Skin of body (tissue), 3 donors: ENCODE measurements at places on chromosomes 3 and 15. TPM values are rescaled to one million over a fixed set of nuclear protein-coding genes. Genes with fewer than 3 reads are reported as not detected.

COL6A5 gene
- 0.30 TPM for total RNA-seq

GRCh38 chr3:170040418-170040817 is 2.6 kb downstream of the GPR160 start:
- no peak for DNase-seq

GRCh38 chr3:133941415-133941821 is 45.7 kb upstream of the RAB6B start:
- no peak for DNase-seq

LDHAL6B gene
- not detected for total RNA-seq

GRCh38 chr15:71730277-71731144 is 79.8 kb upstream of the NR2E3 start:
- peak; percentile 35 for DNase-seq

GRCh38 chr15:32872621-32873283 is 154.9 kb downstream of the GREM1 start:
- DNase-seq = no peak

PDIA5 gene
- 17.9 TPM for total RNA-seq

- no peak for DNase-seq
Observed at GRCh38 chr3:16146015-16146730, 28.3 kb upstream of the GALNT15 start.

GRCh38 chr3:194330579-194330978 is 20.5 kb downstream of the CPN2 start:
- no peak for DNase-seq

SEMA6D gene
- total RNA-seq = 13.9 TPM

GRCh38 chr15:90711842-90712241 is 5.3 kb upstream of the BLM start:
- no peak for DNase-seq

DNA sequence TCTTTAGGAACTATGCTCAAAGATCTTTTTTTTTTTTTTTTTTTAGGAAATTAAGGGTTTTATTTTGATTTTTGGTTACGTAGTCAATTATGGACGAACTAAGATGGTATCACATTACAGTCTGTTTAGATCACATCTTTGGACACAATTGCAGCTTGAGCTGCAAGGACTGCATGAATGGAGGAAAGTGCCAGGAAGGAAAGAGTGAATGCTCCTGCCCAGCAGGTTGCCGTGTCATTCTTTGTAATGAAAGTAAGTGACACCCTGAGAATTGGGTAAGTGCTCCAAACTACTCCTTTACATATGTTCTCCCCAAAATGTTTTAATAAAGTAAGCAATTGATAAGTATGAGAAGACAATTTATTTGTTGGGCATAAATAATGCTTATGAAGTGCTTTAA is 716.5 kb upstream of the GOLIM4 start:
- no peak for DNase-seq

DNA sequence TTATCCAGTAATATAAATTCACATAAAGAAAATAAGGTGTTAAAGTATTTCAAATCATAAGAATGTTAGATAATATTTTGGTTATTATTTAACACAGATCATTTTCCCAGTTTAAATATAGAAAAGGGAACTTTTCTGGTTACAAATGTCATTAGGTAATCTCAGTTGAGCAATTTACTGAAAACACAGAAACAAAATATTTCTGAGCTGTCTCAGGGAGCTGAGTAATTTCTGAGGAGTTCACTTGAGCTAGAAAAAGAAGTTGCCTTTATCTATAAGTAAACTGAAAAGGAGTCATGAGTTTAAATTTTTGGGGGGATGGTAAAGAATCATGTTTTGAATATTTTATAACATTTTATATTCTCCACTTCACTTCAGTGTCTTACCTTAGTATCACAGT is 855.4 kb upstream of the ARPP21 start:
- no peak for DNase-seq

- no peak for DNase-seq
Observed at GRCh38 chr3:173583496-173583895, 186.0 kb downstream of the NLGN1 start.

- no peak for DNase-seq
Observed at GRCh38 chr15:69093127-69093526, 67.3 kb upstream of the GLCE start.

- no peak for DNase-seq
Observed at GRCh38 chr3:171286580-171287249, 173.5 kb downstream of the TNIK start.

TGM4 gene
- not detected for total RNA-seq

RTP3 gene
- not detected for total RNA-seq

- no peak for DNase-seq
Observed at GRCh38 chr3:172659246-172660002, 51.4 kb downstream of the NCEH1 start.

- DNase-seq = no peak
Observed at GRCh38 chr15:72141171-72142084, 23.2 kb downstream of the SENP8 start.

DNA sequence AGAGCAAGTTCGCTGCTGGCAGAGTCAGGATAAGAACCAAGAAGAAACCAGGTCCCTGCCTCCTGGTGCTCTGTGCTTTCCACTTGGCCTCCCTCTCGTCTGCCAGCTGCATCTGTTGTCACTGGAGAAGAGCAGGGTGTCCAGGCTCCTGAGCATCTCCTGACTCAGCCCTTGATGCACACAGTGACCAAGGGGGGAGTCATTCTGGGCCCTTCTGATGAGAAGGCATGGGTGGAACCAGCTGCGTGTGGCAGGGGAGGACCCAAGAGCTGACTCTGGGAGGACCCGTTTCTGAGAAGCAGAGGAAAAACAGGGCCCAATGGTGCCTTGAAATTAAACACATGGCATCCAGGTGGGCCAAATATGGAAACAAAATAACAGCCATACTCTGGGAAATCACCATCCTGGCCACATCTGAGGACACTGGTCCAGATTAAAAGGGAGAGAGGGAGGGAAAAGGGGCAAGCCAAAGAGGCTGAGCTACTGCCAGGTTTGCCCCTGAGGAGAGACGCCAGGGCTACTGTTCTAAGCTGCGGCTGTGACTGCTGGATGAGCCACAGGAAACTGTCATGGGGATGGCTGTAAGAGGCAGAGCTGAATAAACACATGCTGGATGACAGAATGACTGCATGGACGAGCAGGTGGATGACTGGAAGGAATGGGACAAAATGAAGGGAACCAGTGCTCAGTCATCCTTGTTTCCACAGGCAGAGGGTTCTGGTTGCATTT is 58.1 kb upstream of the CA12 start:
- DNase-seq = no peak

GRCh38 chr3:182405759-182406158 is 387.5 kb upstream of the ATP11B start:
- no peak for DNase-seq

DNA sequence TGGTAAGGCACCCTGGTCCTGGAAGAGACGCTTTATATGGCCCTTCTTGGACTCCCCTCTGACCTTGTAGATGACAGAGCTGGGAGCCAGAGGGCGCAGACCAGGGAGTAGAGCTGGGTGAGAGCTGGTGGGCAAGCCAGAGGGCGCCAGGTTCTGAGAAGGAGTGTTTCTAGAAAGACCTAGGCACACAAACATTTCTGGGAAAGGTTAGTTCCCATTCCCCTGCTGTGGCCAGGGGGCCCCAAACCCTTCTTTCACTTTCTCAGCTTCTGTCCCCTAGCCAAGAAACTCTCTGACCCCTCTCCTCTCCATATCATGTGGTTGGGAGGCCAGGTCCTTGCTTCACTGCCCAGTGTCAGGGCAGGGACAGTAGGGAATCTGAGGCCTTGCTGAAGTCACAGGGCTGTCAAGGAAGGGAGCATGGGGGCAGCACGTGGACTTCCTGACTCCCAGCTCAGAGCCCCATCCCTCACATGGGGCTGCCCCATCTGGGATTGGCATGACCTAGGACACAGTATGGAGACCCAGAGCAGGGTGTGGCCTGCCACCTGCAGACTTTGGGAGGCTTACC is 3.6 kb downstream of the HEMK1 start:
- no peak for DNase-seq
